ENCODE measurements at places on chromosomes 11 and 22.

DNA sequence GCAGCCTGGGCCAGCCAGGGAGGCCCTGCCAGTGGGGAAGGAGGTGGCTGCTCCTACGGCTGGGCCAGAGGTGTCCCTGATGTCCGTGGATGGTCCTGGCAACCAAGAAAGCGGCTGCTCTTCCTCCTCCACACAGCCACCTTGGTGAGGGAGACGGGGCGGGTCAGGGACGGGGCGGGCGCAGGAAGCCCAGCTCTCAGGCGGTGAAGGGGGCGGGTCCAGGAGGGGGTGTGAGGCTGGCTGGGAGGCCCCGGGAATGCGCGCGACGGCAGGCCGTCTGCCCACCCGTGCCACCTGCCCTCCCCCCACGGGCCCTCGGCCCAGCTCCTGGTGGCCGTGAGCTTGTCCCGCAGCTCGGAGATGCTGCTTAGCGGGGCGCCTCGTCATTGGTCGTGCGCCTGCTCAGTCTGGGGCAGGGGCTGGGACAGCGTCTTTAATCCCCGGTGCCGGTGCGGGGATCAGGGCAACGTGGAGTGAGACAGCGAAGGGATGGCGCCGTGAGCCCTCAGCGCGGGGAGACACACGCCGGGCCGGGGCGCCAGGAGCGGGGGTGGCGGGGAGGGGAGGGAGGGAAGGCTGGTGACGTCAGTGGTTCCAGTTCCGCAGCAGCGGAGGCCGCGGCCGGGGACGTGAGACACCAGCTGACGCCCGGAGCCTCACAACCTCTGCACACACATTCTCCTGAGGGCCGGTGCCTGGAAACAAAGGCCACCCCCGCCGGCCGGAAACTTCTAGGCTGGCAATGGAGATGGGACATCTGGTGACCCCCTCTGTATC is 6.7 kb upstream of the BRSK2 start:
- DNase-seq, result peak; percentile 91

DNA sequence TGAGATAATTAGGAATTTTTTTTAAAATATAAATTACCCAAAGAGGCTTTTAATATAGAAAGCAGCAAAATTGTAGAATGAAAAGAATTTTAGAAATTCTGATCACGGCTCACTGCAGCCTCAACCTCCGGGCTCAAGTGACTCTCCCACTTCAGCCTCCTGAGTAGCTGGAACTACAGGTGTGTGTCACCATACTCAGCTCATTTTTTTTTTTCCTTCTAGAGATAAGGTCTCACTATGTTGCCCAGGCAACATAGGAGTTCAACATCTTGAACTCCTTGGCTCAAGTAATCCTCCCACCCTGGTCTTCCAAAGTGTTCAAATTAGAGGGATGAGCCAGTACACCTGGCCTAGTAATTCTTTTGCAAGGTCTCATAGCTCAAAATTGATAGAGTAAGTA is 76.7 kb downstream of the ATG16L2 start:
- no peak for DNase-seq

- DNase-seq, result no peak
These were observed 132.3 kb downstream of the APIP start for GRCh38 chr11:34783816-34784317.

DNA sequence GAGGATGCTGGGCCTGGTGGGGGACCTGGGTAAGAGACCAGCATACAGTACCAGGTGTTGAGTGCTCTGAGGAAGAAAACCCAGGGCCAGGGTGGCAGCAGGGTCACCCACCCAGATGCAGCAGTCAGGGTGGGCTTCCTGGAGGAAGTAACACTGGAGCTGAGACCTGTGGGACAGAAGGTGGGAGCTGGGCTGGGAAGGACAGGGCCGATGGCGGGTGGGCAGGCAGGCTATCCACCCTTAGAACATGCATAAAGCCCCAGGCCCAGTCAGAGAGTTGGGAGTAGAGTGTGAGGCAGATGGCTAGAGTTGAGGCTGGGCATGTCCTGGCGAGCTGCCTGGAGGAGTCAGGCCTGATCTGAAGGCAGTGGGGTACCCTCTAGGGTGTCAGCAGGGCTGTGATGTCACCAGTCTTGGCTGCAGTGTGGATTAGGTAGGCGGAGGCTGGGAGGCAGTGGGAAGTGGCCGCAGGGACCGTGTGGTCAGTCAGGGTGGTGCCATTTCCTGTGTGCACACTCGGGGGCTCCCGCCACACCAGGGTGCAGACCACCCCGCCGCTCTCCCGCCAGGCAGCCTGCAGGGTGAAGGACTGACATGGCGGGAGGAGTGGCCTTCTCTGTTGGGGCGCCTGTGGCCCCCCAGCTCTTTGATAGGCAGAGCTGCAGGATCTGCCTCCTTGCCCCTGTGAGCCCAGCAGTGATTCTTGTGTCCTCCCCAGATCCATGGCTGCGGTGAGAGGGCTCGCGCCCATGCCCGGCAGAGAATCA is 35.3 kb downstream of the IGHMBP2 start:
- DNase-seq, result no peak

GRCh38 chr11:116777056-116777455 is 4.3 kb upstream of the BUD13 start:
- DNase-seq, result no peak

DNA sequence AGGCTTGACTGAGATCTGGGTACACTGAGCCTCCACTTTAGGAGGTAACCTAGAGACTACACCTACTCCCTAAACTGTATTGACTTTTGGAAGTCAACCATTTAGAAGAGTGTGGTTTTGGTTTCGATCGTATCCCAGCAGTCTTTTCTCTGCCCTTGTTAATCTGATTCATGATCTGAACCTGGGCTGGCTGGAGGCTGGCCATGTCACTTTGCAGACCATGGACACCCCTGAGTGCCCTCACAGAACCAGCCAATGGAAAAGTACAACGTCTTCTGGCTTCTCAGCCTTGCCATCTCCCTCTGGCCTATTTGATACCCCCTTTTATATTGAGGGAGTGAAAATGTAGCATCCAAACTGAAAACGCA is 10.8 kb downstream of the EHF start:
- no peak for DNase-seq

DNA sequence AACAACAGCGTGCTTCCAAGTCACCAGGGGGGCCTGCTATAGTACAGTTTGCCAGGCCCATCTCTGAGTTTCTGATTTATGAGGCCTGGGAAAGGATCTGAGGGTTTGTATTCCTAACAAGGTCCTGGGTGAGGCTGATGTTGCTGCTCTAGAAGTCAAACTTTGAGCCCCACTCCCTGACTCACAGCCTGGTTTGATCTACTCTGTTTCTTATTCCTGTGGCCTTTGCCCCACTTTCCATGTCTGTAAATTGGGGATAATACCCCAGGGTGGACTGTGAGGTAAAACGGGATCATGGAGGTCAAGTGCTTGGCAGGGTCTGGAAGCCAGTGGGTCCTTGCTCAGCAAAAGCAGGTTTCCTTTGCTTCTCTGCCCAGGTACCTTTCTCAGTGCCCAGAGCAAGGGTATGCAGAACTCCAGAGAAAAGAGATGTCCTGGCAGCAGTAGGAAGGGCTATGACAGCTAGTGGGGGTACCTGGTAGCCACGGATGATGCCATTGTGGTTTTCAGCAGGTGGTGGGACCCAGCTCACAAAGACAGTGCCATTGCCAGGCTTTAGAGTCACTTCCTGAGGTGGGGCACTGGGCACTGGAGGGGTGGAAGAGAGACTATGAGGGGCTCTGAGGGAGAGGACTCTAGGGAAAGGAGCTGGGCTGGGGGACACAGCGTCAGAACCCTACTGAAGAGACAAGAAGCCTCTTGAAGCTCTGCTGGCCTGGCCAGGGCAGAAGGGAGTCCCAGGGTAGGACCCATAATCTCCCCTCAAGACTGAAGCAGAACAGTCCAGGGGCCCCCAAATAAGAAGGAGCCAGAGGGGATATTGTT is 2.8 kb downstream of the ROBO4 start:
- no peak for DNase-seq

GRCh38 chr11:12088047-12088481 is 22.3 kb upstream of the MICAL2 start:
- DNase-seq, result no peak

DNA sequence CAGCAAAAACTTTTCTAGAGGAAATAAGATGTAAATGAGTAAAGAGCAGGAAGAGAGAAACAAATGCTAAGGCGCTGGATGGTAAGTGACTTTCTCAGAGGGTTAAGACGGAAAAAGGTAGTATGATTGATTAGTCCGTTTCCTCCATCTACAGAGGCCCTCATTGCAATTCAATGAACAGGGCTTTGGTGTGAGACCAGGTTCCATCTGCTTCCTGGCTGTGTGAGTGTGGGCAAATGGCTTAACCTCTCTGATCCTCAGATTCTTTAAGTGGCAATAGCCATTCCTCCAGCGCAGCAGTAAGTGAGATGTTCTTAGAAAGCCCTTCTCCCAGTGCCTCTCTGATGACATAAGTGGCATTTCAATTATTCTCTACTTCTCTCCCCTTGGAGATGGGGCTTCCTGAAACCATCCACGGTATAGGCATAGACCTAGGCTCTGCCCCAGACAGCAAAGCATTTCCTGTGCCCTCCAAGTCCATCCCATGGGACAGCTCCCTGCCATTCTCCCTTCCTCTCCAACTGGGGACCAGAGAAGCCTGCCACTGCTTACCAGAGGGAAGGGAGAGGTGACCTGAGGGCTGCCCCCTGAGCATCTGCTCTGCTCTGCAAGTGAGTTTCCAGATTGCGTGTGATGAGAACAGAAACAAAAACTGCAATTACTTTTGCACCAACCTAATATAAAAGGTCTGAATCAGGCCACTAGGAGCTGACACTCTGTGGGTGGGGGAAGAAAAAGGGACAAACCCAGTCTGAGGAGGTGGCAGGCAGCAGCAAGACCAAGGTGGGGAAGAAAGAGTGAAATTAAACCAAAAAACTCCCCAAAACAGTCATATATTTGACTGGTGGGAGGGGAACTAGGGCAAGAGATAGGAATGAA is 12.7 kb upstream of the CD44 start:
- peak; percentile 82 for DNase-seq

DNA sequence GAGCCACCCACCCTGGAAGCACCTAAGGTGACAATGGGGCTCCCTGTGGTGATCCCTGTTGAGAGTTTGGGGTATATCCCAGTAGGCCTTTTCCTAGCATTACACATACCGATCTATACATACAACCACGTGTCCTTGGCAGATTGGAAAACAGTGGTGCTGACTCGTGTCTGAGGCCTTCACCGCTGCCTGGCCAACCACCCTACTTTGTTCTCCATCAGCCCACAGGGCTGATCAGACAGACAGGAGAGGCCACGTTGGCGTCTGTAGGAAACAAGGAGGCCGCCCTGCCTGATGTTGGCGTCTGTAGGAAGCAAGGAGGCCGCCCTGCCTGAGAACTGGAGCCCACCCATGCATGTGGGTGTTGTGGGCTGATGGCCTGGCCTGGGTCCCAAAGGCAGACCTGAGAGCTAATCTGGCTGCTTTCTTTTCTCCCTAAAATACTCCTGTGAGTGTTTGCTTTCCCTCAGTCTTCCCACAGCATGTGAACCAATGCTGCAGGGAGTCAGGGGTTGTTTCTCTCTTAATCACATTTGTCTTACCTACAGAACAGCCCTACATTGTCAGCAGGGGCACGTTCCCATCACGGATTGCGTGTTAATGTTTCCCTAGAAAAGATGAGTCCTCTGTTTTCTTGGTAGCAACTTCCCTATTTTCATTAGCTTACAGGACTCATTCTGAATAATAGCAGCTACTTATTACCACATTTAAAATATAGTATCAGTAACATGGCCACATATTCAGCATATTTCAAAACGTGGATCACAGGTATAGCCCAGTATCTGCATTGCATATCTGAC is 57.2 kb downstream of the SBF1 start:
- no peak for DNase-seq

GRCh38 chr11:63683133-63683991 is 2.1 kb downstream of the RTN3 start:
- no peak for DNase-seq

GRCh38 chr11:132671851-132672370 is 860.4 kb downstream of the OPCML start:
- DNase-seq, result no peak

- DNase-seq, result no peak
These were observed 12.5 kb downstream of the IRAG1 start for GRCh38 chr11:10680956-10681487.

DNA sequence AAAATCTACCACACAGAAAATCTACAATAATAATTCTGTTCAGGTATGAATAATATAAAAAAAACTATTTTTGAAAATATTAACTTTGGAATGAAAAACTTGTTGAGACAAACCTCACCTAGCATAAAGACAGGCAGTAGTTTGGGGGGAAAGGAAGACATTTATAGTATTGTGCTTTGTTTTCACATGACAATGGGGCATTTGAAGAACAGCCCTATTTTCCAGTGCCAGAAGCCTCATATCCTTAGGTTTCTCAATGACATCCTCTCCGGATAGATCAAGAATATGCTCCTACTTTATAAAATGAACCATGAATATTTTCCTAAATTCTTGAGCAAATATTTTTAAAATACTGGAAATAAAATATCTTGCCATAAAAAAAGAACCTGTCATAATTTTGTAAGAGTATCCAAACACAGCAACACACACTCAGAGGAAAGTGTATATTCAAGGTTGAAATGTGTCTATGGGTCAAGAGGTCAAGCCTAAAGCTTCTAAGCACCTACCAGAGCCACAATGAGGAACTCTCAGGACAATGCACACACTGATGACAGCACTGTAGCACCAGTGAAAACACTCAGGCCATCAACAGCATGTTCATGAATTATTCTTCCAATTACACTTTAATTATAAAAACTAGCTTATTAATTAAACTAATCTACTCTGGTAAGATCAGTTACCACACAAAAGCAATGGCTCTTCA is 68.7 kb downstream of the MRTFA start:
- no peak for DNase-seq

GRCh38 chr11:7909585-7910285 is 21.3 kb downstream of the OR10A6 start:
- DNase-seq, result no peak

GRCh38 chr11:121801394-121801748 is 314.6 kb downstream of the BLID start:
- no peak for DNase-seq

- no peak for DNase-seq
These were observed 14.0 kb upstream of the TUB start for GRCh38 chr11:8066911-8067455.

GRCh38 chr11:121567995-121568394 is 115.2 kb upstream of the SORL1-AS1 start:
- no peak for DNase-seq

- no peak for DNase-seq
These were observed 27.9 kb downstream of the SLC25A17 start for GRCh38 chr22:40791241-40791640.

- no peak for DNase-seq
These were observed 558.6 kb downstream of the NTM start for GRCh38 chr11:131928992-131929391.
